ENCODE measurements at places on chromosomes 12 and 14.

DNA sequence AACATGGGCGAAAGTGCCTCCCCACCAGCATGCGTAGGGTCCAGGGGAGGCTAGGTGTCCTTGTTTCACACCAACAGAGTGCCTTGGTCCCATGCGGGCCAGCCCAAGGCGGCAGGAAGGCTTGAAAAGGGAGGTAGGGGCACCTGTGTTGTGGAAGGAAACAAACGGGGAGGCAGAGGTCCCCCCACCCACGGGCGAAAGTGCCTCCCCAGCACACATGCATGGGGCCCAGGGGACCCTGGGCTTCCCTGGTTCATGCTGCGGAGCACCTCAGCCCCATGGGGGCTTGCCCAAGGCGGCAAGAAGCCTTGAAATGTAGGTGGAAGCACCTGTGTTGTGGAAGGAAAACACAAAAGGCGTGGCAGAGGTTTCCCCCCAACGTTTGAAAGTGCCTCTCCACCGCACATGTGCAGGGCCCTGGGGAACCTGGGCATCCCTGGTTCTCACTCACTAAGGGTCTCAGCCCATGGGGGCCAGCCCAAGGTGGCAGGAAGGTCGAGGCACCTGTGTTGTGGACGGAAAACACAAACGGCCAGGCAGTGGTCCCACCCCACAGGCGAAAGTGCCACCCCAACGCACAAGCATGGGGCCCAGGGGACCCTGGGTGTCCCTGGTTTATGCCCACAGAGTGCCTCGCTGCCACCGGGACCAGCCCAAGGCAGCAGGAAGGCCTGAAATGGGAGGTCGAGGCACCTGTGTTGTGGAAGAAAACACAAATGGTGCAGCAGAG lies 374.7 kb downstream of the ALG10 start:
- no peak for DNase-seq

GRCh38 chr14:82911930-82912329 lies 1378.3 kb upstream of the SEL1L start:
- DNase-seq: no peak

DNA sequence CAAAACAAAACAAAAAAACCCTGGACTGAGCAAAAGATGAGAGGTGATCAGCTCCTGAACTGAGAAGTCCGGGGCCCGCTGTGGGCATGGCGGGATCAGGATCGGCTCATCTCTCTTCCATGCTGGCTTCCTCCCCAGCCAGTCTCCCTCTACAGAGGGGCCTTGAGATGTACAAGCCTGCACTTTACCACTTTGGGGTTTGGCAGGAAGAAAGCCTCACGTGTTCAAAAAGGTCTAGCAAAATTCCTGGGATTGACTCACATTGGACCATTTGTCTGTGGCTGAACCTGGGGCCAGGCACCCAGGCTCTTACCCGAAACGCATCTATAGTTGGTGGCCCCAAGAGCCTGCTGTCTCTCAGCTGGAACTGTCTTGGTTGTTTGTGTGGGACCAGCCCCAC lies 89.0 kb downstream of the SLC24A4 start:
- no peak for DNase-seq

DNA sequence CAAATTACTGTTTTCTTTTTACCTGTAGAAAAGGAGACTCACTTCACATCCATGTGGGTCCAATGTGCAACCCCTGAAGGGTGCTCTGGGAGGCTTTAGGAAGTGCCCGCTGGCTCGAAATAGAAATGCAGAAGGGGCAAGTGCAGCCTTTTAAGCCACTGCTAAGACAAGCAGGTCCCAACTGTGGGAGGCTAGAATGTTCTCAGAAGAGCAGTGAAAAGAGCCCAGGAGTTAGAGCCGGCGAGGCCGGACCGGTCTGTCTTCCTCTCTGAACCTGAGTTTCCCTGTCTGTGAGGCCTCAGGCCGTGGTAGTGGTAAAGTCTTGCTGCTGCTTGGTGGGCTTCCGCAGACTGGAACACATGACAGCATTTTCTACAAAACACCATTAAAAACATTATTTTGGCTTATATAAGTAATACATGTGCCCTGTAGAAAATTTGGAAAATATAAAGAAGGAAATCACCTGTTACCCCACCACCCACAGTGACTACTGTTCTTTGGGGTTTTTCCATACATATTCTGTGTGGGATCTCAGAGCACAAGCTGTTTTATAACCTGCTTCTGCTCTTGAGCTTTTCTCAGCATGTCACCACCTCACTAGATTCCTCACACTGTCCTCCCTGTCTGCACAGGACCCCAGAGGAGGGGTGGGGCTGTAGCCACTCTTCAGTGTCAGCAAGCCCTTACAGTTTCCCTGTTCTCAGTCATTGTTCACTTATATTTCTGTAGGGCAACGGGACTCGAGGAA lies 6.0 kb downstream of the CKB start:
- no peak for DNase-seq

DNA sequence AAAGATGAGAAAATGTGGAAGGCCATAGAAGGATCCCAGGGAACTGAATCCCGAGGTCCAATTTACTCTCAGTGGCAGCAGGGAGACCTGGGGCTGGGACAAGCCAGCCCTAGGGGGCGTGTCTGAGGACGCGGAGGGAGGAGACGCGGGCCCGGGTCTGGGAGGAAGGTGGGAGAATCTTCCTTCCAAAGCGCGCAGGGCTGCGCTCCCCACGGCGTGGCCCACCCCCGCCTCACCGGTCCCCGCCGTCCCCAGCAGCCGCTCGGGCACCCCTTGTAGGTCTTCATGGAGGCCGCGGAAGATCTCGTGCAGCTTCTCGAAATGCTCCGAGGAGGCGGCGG lies 323 bp downstream of the VTI1B start:
- peak; percentile 42 for DNase-seq

GRCh38 chr14:76834241-76834661 lies 8.0 kb downstream of the LRRC74A start:
- no peak for DNase-seq

DNA sequence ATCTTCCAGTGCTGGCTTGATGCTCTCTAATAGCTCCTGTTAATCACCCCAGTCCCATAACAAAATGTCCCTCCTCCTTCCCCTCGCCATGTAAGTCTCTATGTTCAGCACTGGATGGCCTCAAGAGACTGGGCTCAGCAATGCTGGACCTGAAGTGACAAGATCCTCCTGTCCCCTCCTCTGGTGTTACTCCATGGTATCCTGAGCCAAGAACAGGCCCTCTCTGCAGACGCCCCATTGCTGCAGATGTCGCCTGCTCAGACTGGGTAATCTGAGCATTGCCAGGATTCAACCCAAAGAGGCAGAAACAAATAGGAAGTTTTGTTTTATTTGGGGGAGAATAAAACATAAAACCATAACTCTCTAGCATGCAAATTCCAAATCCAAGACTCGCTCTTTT lies 149.7 kb downstream of the NTF3 start:
- no peak for DNase-seq

GRCh38 chr12:59626382-59626781 lies 30.6 kb downstream of the SLC16A7 start:
- peak; percentile 57 for DNase-seq

DNA sequence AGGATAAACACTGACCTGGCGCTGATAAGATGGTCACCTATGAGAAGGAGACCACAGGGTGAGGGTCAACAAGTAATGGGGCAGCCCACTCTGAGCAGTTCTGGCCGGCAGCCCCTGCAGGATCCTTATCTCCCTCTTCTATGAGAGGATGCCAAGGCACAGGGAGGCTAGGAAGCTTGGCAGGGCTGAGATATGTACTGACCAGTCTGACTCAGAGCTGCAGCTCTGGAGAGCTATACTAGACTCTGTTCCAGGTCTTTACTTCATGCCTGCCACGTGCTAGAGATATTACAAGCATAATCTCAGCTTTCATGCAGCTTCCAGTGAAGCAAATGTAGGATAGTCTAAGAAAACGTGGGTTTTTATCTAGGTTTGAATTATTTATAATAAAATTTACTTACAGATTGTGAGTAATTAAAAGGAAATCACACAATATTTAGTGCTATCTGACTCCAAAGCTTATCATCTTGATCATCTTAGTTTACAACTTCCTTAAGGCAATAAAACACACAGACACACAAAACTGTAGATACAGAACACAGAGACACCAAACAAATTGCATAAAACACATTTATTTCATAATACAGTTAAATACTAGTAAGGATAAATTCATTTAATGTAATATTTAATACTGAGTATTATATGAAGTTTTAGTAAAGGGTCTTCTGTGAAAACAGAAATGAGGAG lies 32.3 kb downstream of the GIT2 start:
- peak; percentile 60 for DNase-seq

GRCh38 chr12:117155278-117156060 lies 34.8 kb downstream of the FBXO21 start:
- peak; percentile 46 for DNase-seq

DNA sequence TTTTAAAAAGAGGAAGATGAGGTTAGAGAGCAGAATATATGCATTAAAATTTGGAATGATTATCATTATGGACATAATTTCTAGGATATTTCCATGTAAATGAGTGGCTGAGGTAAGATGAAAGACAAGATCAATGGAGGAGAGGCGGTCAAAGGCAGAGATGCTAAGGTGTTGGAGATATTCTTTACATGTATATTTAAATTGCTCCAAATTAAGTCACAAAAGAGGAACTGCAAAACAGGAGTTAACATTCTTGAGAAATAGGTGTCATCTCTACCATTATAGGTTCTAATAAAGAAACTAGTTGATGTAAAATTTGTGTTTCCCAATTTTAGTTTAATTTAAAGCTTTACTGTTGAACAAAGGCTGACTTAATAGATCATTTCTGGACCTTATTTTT lies 268.5 kb upstream of the PPFIA2 start:
- DNase-seq: no peak

GRCh38 chr14:20667957-20668356 lies 16.4 kb upstream of the RNASE4 start:
- no peak for DNase-seq

GRCh38 chr14:104979758-104980610 lies 1.8 kb upstream of the AHNAK2 start:
- DNase-seq: peak; percentile 18

DNA sequence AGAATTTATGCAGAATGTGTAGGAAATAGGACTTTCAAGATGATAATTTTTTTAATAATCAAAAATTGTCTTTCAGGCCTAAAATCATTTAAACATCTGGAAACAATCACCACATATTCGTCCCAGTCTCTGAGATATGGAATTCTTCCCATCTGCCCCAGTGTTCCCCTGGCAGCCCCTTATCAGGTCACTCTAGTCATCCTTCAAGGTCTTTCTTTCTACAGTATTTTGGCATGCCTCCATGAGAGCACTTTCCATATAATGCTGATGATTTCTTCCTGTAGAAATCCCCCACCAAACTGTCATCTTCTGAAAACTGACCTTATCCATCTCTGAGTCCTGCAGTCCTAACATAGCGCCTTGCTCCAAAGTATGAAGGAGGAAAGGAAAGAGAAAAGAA lies 422.1 kb downstream of the RPS29 start:
- no peak for DNase-seq

GRCh38 chr14:57346741-57347140 lies 43.6 kb upstream of the NAA30 start:
- no peak for DNase-seq

DNA sequence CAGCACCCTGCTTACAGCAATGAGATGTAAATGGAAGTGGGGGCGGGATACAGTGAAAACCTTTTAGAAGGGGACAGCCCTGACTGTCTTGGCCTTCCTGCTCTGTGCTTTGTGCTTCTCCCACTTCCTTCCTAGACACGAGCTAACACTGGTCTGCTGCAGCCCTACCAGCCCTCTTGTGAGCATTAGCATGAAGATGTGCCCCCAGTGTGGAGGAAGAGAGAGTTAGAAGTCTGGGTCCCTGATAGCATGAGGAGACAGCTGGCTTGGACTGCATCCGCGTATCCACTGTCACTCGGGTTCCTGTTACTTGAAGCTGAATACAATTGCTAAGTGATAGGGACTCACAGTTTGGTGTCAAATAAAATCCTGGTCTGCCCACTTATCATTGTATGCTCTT lies 248.1 kb upstream of the SOX5 start:
- no peak for DNase-seq

GRCh38 chr12:2940564-2940963 lies 18.6 kb upstream of the TEAD4 start:
- no peak for DNase-seq

DNA sequence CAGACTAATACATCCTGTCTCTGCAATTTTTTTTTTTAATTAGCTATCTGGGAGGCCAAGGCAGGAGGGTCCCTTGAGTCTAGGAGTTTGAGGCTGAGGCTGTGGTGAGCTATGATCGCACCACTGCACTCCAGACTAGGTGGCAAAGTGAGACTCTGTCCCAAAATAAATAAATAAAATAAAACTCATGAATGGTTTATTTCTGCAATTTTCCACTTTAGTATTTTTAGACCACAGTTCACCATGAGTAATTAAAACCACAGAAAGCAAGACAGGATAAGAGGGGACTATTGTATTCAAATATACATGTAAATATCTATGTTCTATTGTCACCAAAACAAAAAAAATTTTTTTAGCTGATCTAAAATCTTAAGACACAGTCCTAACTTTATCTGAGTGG lies 17.8 kb downstream of the TAOK3 start:
- DNase-seq: peak; percentile 60

Measured in fibroblast of lung (primary cell).